ENCODE measurements at places on chromosomes 13 and 19.

GRCh38 chr19:6683971-6684370 lies 14.0 kb upstream of the TNFSF14 start:
- no peak for DNase-seq

GRCh38 chr13:27118428-27119054 lies 53.1 kb downstream of the USP12 start:
- no peak for DNase-seq

GRCh38 chr13:106286811-106287210 lies 248.7 kb downstream of the EFNB2 start:
- no peak for DNase-seq

DNA sequence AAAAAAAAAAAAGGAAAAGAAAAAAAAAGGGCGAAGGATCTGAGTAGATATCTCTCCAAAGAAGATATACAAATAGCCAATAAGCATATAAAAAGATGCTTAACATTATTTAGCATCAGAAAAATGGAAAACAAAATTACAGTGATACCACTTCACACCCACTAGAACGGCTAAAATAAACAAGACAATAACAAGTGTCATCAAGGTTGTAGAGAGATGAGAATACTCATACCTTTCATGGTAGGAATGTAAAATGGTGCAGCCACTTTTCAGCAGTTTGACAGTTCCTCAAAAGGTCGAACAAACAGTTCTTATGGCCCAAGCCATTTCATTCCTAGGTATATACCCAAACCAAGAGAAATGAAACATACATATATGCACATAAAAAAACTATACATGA lies 33.5 kb downstream of the FOXO1 start:
- DNase-seq, result no peak

- DNase-seq, result no peak
Measured at GRCh38 chr13:65868884-65869283, 1361.3 kb downstream of the PCDH9 start.

- no peak for DNase-seq
Measured at GRCh38 chr13:106917024-106917571, 349.2 kb upstream of the ARGLU1 start.

DNA sequence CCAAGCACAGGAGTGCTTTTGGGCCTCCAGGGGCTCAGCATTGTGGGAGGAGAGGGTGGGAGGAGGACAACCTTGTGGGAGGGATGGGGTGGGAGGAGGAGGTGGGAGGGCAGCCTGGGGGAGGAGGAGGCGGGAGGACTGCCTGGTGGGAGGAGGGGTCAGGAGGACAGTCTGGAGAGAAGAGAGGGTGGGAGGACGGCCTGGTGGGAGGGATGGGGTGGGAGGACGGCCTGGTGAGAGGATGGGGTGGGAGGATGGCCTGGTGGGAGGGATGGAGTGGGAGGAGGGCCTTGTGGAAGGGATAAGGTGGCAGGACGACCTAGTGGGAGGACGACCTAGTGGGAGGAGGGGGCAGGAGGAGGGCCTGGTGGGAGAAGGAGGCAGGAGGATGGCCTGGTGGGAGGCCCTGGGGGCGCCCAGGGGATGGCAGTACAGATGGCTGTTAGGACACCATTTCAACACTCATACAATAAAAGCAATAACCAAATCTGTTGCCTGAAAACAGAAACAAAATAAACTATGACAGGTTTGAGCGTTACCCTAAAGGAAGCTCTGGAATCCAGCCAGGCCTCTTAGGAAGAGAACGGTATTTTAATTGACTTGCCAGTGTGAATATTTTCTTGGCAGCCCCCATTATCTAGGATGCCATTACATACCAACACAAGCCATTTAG lies 63.7 kb downstream of the CRYL1 start:
- DNase-seq, result no peak

- DNase-seq, result no peak
Measured at GRCh38 chr13:35699825-35700510, 223.5 kb upstream of the MAB21L1 start.

- peak; percentile 30 for DNase-seq
Measured at GRCh38 chr13:75876142-75877050, 240.3 kb downstream of the LMO7 start.

DNA sequence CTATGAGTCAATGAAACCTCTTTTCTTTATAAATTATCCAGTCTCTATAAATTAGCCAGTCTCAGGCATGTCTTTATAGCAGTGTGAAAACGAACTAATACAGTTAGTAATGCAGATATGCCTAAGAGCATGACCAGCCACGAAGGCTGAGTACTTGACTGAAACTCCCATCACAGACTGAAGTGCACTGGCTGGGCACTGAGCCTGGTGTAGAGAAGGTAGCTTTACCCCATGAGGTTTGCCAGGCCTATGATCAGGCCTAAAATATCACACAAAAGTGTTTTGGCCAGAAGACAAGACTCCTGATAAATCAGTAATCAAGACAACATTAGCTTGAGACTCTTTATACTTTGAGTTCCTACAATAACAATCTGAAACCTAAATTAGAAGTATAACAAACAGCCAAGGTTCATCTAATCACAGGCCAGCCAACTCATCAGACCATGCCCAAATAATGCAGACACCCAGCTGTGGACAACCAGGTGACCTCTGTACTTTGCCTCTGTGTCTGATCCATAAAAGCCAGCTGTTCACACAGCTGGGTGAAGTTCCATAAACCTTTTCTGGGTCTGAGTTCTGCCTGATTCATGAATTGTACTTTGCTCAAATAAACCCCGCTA lies 771.8 kb upstream of the SLITRK1 start:
- DNase-seq, result no peak

DNA sequence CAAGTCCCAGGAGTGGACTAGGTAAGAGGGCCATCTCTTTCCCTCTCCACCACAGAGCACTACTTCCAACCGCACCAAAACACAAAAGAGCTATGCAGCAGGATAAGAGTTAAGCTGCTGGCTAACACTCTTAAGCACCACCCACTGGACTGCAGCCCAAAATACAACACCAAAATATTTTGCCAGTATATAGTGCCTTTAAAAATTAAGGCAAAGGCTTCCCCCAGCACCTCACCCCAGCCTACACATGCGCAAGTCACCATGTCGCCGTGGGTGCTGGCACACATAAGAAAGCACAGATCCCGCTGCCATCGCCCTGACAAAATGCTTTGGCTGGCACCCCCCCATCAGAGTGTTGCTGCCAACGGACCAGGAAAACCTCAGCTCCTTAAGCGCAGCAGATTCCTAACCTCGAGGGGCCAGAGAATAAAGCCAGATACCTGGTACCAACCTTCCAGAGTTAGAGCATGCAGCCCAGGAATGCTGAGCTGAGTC lies 608.3 kb downstream of the PCDH17 start:
- DNase-seq, result no peak

GRCh38 chr13:90552702-90553101 lies 794.8 kb upstream of the MIR17HG start:
- DNase-seq, result no peak
